GM23248 (cell line): ENCODE measurements at places on chromosomes 11 and 22.

GRCh38 chr22:49157529-49158339 lies 669.9 kb downstream of the BRD1 start:
- no peaks in the 10 kb centered on the region for H3K4me1 ChIP-seq
- H3K27me3 ChIP-seq = no peaks in the 10 kb centered on the region
- DNase-seq = no peak
- no peak overlapping the region for H3K4me3 ChIP-seq
- H3K36me3 ChIP-seq = no peaks in the 10 kb centered on the region

GRCh38 chr11:19953909-19954308 lies 206.4 kb downstream of the DBX1 start:
- peaks cover 9% of the 10 kb centered on the region; the same call in 1 of the 2 replicates for H3K36me3 ChIP-seq
- peaks cover 14% of the 10 kb centered on the region for H3K4me1 ChIP-seq
- H3K4me3 ChIP-seq = no peak overlapping the region
- no peaks in the 10 kb centered on the region for H3K27me3 ChIP-seq
- peak; percentile 84 for DNase-seq

DNA sequence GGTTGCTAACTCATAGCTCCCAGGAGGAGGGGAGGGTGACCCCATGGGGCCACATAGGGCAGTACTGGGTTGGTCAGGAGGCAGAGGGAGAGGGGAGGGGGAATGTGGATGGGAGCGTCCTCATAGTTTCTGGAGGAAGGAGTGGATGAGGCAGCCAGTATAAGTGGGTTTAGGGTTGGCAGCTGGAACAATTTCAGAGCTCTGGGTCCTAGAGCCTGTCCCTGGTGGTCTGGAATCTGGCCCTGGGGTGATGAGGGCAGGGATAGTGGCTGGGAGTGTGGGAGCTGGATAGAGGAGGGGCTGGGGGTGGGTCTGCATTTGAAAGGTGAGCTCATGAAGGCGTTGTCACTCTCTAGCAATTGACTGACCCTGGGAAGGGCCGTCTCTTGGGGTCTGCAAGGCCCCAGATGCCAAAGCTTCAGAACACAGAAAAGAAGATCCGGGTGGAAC lies 5.3 kb upstream of the MRGPRG start:
- peaks cover 9% of the 10 kb centered on the region for H3K27me3 ChIP-seq
- no peaks in the 10 kb centered on the region for H3K4me1 ChIP-seq
- no peak for DNase-seq
- H3K36me3 ChIP-seq = no peaks in the 10 kb centered on the region
- no peak overlapping the region for H3K27ac ChIP-seq
- no peak overlapping the region for H3K4me3 ChIP-seq

DNA sequence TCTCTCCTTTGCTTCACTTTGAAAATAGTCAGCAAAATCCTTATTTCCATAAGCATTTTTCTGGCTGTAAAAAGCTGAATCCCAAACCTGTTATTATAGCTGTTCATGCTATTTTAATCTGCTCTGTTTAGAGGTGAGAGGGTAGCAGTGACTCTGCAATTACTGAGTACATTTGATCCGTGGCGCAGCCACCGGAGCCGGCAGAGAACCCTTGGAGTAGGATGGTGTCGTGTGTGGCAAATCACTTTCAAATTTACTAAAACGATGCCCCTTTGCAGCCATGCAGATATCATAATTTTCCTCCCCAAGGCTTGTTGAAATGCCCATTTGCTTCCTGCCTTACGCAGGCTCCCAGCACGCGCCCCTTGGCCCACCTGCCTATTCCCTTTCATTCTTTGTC lies 69.6 kb downstream of the ZBTB16 start:
- no peak overlapping the region for H3K4me3 ChIP-seq
- peaks cover 23% of the 10 kb centered on the region for H3K4me1 ChIP-seq
- DNase-seq = no peak
- H3K36me3 ChIP-seq = no peaks in the 10 kb centered on the region
- 0 out of 2 replicates have a peak, but pooled peaks cover 8% of the 10 kb centered on the region for H3K27me3 ChIP-seq

DNA sequence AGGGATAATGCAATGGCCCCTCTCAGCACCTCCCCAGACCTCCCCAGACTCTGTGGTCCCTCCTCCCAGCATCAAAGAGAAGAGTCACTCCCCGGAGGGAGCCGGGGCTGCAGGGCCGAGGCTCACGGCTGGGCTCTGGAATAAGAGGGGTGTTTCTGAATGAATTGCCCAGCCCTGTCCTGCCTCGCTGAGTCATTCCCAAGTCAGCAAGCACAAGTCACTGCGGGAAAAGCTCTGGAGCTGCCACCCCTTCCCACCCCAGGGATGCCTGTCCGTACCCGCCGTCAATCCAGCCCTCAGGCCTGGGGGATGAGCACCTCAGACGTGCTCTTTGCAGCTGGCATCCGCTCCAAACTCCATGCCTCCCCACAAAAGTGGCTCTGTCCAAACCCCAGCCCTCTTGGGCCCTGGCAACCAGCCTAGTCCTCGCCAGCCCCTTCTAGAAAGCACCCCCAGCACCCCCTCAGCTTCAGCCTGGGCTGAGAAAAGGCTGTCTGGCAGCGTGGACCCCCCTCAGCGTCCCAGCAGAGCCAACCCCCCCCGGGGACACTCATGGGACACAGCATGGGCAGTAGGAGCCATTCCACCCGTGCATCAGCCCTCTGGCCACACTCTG lies 22.7 kb downstream of the CELSR1 start:
- no peaks in the 10 kb centered on the region for H3K36me3 ChIP-seq
- no peaks in the 10 kb centered on the region for H3K27me3 ChIP-seq
- H3K4me1 ChIP-seq = 0 out of 2 replicates have a peak, but pooled peaks cover 3% of the 10 kb centered on the region
- no peak overlapping the region for H3K27ac ChIP-seq

DNA sequence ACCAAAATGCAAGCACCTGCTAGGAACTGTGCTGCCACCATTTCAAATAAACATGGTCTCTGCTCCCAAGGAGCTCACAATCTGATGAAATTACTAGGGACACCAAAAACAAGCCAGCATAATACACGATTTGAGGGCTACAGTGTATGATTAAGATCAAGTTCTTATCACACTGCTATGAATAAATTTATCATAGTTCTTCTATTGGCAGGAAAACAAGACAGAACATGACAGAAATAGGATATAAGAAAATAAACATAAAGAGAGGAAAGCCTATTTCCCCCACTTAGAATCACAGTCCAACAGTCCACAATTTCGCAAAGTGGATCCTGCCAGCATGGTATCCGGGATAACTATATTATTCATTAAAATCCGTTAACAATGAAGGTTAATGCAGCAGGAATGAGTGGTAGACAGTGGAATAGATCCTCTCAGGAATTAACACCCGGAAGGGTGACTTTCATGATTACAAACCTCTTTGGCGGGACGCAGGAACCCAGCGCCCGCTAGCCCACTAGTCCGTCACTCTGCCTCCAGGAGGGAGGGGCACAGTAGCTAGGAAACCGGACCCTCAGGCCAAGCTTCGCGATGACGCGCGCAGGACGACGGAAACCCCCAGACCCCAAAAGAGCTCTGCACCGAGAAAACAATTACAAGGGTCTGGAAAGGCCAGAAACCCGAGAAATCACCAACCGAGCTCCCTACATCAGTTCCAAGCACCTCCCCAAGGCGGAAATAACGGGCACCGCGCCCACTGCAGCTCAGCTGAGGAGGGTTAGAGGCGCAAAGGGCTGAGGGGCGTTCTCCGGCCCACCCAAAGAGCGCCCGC lies 607 bp downstream of the CCDC82 start:
- H3K4me3 ChIP-seq = peak overlapping the region; percentile 95
- peak overlapping the region; percentile 89 for H3K27ac ChIP-seq
- peaks cover 4% of the 10 kb centered on the region; the same call in 1 of the 2 replicates for H3K36me3 ChIP-seq
- H3K4me1 ChIP-seq = peaks cover 43% of the 10 kb centered on the region
- DNase-seq = peak; percentile 77

DNA sequence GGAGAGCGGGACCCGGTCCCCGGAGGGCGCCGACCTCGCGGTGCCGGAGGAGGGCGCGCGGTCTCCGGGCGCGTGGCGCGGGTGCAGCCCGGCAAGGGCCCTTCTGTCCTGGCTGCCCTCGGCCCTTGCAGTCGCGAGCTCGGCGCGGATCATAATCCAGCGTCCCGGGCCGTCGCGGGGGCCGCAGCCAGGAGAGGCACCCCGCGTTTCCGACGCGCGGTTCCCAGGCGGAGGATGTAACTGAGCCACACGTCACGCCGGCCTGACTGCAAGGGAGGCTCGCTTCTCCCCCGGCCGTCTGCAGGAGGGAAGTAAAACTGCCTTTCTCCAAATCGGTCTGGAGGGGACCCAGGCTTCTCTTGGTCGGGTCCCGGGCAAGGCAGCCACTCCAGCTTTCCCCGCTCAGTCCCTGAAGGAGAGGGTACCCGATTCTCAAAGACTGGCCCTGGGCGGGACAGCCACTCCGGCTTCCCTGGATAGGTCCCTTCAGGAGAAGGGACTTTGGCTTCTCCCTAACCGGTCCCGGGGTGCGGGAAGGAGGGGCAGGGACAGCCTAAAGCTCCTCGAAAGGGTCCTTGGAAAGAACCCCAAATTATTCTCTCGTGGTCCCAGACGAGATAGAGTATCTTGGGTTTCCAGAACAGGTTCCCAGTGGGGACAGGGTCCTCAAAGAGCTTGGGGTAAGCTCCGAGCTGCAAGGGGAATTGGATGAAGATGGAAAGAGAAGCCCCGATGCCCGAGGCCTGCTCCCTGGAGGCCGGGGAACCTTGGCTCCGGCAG lies 836 bp downstream of the SPON1 start:
- no peaks in the 10 kb centered on the region for H3K36me3 ChIP-seq
- no peak overlapping the region for H3K27ac ChIP-seq
- peak overlapping the region; percentile 34; the same call in 1 of the 2 replicates for H3K4me3 ChIP-seq
- peaks cover 76% of the 10 kb centered on the region for H3K27me3 ChIP-seq
- no peaks in the 10 kb centered on the region for H3K4me1 ChIP-seq

GRCh38 chr11:64998141-64998540 lies 1.4 kb upstream of the BATF2 start:
- H3K36me3 ChIP-seq = no peaks in the 10 kb centered on the region
- H3K4me1 ChIP-seq = peaks cover 6% of the 10 kb centered on the region
- H3K27ac ChIP-seq = no peak overlapping the region

DNA sequence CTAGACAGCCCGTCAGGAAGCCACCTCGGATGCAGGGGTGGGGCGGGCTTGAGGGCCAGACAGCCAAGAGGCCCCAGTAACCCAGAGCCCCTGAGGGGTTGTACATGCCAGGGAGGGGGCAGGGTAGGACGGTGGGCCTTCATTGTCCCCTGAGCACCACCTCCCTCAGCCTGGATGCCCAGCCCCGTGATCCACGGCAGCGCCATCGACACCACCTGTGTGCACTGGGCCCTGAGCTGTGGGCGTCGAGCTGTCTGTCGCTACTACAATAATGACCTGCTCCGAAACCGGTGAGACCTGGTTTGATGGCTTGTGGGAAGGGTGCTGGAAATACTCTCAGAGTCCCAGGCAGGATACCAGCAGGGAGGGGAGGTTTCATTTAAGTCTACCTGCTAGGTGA lies 37.4 kb upstream of the TPBGL start:
- H3K27me3 ChIP-seq = peaks cover 36% of the 10 kb centered on the region
- no peaks in the 10 kb centered on the region for H3K4me1 ChIP-seq
- no peak for DNase-seq
- no peak overlapping the region for H3K27ac ChIP-seq

DNA sequence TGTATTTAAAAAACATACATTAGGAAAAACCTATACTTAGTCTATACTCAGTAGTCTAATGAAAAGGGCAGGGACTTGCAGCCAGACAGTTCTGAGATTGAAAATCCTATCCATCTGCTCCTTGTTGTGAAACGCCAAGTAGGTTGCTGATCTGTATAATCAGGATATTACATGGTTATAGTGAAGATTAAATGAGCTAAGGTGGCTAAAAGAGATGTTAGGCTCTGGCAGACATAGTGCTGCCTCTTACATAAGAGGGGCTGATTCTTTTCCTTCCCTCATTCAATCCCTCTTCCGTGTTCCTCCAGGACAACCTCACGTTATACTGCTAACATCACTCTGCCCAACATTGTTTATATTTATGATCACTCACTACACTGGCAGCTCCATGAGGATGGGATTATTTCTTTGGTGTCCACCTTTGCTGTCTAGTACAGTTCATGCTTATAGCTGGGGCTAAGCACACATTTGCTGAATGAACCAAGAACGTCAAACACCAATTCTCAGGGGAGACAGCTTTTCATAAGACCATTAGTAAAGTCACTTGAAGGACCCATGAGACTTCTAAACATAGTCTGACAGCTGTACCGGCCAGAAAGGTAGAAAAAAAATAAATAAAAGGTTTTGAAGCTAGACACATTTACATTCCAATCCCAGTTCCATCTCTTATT lies 46.3 kb downstream of the GAB2 start:
- DNase-seq = no peak
- H3K27me3 ChIP-seq = no peaks in the 10 kb centered on the region
- H3K4me3 ChIP-seq = no peak overlapping the region

DNA sequence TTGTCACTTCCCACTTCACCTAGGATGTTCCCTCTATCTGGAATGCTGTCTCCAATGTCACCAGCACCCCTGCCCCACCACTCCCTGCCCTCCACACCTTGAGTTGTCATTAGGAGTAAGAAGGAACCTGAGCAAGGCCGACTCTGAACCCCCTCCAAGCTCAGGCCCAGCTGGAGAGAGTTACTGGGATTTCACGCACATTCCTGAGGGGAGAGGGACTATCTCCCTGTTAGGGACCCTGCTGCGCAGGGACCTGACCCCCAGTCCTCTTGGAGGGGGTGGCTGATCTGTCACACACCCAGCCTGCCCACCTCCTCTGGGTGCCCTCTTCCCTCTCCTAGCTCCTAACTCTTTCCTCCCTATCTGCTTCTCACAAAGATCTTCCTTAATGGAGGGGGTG lies 81.7 kb downstream of the NECTIN1 start:
- H3K36me3 ChIP-seq = no peaks in the 10 kb centered on the region
- no peak for DNase-seq
- H3K4me3 ChIP-seq = no peak overlapping the region
- no peaks in the 10 kb centered on the region; the same call in 1 of the 2 replicates for H3K27me3 ChIP-seq
- H3K4me1 ChIP-seq = peaks cover 2% of the 10 kb centered on the region; the same call in 1 of the 2 replicates
